ENCODE measurements at places on chromosomes 6 and 20.

- DNase-seq, result no peak
Measured at GRCh38 chr20:41078329-41078728, 49.7 kb downstream of the TOP1 start.

- DNase-seq, result no peak
Measured at GRCh38 chr20:1382670-1383069, 10.2 kb downstream of the FKBP1A start.

- no peak for DNase-seq
Measured at GRCh38 chr6:37840940-37841300, 21.4 kb downstream of the ZFAND3 start.

DNA sequence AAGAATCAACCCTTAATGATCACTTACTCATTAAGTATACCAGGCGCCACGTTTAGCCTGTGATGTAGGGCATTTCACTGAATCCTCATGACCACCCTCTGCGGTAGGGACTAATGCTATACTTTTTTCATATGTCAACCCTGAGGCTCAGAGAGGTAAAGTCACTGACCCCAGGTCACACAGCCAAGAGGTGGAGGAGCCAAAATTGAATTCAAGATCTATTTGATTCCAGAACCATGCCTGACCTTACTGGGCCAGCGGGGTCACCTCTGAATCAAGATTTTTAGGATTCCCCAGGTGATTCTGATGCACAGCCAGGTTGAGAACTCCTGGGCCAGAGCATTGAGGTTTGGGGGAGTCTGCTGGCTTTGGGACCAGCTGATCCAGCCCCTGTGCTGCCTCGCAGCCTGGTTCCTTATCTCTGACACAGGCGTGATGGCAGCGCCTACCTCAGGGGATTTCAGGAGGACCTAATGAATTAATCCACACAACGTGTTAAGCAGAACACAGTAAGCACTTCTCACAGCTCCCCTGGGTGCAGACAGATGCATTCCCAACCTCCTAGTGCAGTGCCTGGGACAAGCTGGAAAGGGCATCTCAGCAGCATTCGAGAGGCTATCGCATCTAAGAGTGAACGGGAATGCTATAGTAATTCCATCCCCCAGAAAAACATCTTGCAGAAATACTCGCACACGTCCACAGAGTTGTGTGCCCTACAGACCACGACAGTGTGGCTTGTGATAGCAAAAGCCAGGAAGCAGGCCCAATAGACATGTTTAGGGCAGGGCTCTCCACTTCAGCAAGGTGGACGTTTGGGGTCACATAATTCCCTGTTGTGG is 101.4 kb upstream of the PTPN1 start:
- DNase-seq, result no peak

GRCh38 chr6:33018904-33019303 is 9.5 kb upstream of the HLA-DOA start:
- no peak for DNase-seq

DNA sequence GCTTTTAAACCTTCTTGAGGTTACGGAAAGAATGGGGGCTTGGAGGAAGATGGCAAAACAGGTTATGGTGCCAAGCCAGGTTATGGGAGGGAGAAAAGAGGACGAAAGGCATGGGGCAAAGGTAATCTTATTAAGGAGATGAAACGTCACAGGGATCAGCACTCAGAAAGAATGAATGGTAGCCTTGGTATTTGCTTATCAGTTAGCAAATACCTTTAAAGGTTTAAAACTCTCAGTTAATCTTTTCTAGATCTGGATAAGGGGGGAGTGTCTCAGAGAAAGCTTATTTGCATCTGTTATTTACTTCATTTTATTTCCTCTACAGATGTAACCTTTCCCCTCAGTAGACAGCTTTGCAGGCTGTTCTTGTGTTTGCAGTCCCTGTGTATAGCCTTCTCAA is 55.5 kb upstream of the EEF1E1 start:
- no peak for DNase-seq
